IMR-90 (cell line): ENCODE measurements at places on chromosomes 11 and 22. TPM values are rescaled to one million over a fixed set of nuclear protein-coding genes. Genes with fewer than 3 reads are reported as not detected.

The RAG2 gene
- not detected in 2 replicates for polyA plus RNA-seq

DNA sequence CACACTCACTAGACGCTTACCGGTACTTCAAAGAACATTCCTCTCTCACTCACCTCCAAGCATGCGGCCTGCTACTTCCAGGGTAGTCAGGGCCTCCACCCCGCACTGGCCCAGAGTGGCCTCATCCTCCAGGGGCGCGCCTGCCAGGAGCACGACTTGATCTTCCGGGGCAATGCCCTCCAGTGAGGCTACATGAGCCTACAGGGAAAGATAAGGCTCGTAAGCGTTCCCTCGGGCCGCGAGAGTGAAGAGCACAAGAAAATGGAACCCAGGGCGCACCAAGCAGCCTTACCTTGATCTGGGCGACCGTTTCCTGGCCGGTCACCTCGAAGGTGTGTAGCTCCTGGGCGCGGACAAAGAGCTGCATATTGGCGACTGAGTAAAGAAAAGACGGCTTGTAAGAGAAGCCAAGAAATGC, 478 bp downstream of the FAU start:
- DNase-seq = no peak

DNA sequence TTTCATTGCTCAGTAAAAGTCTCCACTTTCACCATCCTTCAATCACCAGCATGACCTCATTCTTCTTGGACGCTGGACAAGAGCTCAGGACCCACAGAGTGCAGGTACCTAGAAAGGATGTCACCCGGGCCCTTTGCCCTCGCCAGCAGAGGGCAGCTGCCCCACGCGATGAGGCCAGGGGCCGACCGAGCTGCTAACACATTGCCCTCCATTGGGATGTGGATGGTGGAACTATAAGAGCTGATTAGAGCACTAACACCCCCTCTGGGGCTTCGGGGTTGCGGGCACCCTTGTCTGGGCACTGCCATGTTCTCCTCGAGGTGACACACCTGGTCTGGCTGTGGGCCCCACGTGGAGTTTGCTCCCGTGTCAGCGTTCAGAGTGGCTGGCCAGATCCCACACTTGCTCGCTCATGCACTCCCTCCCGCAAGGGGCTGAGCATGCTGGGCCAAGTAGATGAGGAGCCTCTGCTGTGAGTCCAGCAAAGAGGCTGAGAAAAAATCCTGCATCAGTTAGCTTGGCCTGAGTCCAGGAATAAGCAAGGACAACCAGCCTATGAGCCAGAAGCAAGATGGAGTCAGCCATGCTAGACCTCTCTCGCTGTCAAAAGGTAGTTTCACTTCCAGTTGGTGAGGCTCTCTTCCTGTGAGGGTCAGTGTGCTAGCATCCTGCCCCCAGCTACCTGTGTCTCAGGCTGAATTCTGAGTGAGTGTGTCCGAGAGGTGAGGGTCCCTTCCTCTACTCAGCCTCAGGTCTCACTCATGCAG, 9.8 kb downstream of the KRTAP5-6 start:
- DNase-seq = no peak

- DNase-seq = no peak
These were observed 36.3 kb upstream of the CBX7 start for GRCh38 chr22:39188809-39189208.

GRCh38 chr11:46229230-46229629, 48.2 kb upstream of the CREB3L1 start:
- DNase-seq = no peak

The TRPM5 gene
- polyA plus RNA-seq = not detected in 2 replicates

DNA sequence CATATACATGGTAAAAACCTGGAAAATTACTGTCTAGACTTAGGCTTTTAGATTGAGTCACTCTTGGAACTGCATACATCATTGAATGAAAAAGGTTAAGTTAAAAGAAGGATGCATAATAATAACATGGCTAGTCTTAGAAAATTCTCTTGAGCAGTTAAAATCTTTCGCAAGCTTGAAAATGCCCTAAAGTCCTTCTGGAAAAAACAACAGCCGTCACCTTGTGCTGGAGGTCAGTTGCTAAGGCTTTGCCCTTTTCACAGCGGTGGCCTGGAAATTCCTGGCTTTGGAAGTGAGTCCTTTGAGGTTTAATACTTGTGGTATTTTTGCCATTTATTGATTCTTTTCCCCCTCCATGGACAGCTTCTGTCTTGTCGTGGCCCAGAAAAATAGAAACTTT, 17.4 kb upstream of the FBLN1 start:
- DNase-seq = no peak
